ENCODE measurements at places on chromosomes 5 and 9.

GRCh38 chr5:60685028-60685427 is 14.9 kb downstream of the DEPDC1B start:
- DNase-seq, result no peak

DNA sequence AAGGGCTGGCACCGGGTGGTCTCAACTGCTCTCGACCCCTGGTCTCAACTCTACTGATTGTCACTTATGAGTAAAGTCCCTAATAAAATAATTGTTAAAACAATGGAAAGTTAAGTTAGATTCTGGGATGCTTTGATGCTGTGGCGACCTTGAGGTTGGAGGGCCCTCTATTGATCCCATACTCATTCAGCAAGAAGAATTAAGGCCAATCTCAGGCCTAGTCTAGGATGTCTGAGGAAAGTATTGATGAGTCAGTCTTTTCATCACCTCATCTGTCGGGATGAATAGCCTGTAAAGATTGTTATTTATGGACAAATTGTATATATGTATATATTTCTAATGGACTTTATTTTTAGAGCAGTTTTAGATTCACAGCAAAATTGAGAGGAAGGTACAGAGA is 50.8 kb downstream of the WDR36 start:
- no peak for DNase-seq

DNA sequence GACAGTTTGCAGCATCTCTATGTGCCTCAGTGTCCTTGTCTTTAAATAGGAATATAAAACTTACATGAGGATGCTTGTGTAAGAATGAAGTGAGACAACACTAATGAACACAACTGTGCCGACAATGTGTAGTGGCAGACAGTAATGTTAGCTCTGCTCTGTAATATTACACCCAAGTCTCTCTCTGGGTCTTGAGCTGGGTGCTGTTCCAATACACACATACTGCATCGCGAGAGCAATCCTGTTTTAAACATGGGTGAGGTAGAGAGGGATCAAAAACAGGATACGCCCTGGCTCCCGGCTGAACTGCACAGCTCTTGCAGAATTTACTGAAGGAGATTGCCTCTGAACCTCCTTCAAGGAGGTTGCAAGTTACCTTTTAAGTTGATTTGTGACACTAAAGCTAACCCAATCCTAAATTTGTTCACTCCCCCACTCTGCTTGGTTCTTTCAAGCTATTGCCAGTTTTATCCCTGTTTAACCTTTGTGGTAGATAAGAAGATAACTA is 155.2 kb upstream of the ISL1 start:
- DNase-seq, result no peak

DNA sequence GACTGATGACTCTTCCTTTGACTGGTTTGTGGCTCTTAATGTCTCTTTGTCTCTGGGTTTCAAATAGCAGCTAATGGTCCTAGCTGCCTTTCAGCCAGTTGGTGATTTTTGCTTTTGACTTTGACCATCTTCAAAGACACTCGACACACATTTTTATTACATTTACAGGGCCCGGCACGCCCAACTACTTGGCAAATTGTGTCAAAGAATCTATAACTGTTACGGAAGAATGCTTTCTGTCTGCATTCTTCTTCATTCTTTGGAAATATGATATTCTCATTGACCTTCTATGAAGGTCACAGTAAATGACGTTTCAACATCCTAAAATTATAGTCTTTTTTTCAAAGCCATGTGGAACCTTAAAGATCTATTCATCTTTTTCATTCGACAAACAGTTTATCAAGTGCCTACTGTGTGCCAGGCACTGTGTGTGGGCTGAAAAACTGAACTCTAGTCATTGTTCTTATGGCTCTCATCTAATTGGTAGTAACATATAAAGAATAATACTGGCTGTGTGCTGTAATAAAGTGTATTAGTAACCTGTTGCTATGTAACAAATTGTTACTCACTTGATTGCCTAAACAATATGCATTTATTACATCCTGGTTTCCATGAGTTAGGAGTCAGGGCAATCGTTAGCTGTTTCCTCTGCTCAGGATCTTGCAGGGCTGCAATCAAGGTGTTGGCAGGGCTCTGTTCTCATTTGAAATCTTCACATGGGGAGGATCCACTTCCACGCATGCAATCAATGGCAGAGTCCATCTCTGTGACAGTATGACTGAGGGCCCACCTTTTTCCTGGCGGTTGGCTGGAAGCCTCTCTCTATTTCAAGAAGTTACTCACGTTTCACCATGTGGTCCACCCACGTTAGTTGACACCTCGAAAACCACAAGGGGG is 7.0 kb upstream of the WHRN start:
- no peak for DNase-seq

- peak; percentile 5 for DNase-seq
These were observed 733 bp downstream of the HSPA4 start for GRCh38 chr5:133052317-133053175.

GRCh38 chr5:106601620-106602019 is 1069.1 kb downstream of the EFNA5 start:
- DNase-seq, result no peak

- no peak for DNase-seq
These were observed 158.5 kb downstream of the KIAA0825 start for GRCh38 chr5:94459915-94460314.

GRCh38 chr9:135612437-135612836 is 26.9 kb downstream of the GLT6D1 start:
- no peak for DNase-seq

- DNase-seq, result no peak
These were observed 6.3 kb upstream of the IFNA8 start for GRCh38 chr9:21402386-21403251.

DNA sequence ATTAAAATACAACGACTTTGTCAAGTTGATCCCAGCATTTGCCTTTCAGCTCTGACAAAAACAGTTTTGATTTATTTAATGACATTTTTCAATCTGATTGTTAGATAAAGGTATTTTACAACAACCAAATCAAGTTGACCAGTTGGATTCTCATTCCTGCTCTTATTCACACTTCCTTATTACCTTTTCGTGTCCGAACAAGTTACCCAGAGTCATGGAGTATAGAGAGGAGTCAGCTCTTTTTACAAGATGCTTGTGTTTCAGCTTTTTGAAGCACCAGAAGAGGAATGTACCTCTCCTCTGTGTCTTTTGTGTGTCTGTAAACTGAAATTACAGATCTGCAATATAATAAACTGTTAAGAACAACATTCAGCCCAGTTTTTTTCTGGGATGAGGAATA is 151.3 kb upstream of the TMEM161B start:
- DNase-seq, result no peak

All from esophagus squamous epithelium (tissue), 5 donors.